ENCODE measurements at places on chromosomes 3 and 15. TPM values are rescaled to one million over a fixed set of nuclear protein-coding genes. Genes with fewer than 3 reads are reported as not detected.

Gene CCRL2
- 0.12 TPM for total RNA-seq

Gene RAD51
- 1.1 TPM for total RNA-seq

Gene LSAMP
- 0.12 TPM for total RNA-seq

Gene TMEM212
- total RNA-seq: not detected

Gene CNTN6
- 1.3 TPM for total RNA-seq

Gene IMPG2
- total RNA-seq: 0.73 TPM

Gene GOLGA8G
- total RNA-seq: under 0.01 TPM

Gene PRICKLE2
- total RNA-seq: 62.7 TPM

Gene PARP14
- total RNA-seq: 74.3 TPM

Gene PLOD2
- 169 TPM for total RNA-seq

Gene PCOLCE2
- 1.3 TPM for total RNA-seq

Gene DNAJC17
- total RNA-seq: 12.0 TPM

Gene CCNB2
- total RNA-seq: 6.2 TPM

Gene ACKR2
- not detected for total RNA-seq

Gene CNTN4
- 0.73 TPM for total RNA-seq

Gene RLBP1
- total RNA-seq: not detected

Gene LRRC34
- total RNA-seq: 3.4 TPM

Gene TM4SF18
- 0.32 TPM for total RNA-seq

Gene FGF12
- 2.3 TPM for total RNA-seq

Gene DNASE1L3
- not detected for total RNA-seq

Gene CTSH
- total RNA-seq: 3.6 TPM

Gene AMT
- 1.9 TPM for total RNA-seq

Gene TFDP2
- total RNA-seq: 37.4 TPM

Gene MOBP
- total RNA-seq: not detected

Gene ZNF774
- total RNA-seq: 0.85 TPM

Gene SIDT1
- total RNA-seq: not detected

Gene FBXO22
- total RNA-seq: 21.9 TPM

Gene STRA6
- 1.1 TPM for total RNA-seq

Gene DUOXA2
- not detected for total RNA-seq

Gene SLC22A14
- total RNA-seq: 0.49 TPM

Gene SKOR1
- 0.49 TPM for total RNA-seq

Gene HHATL
- total RNA-seq: not detected

Gene CLDN1
- 0.85 TPM for total RNA-seq

Gene CPNE4
- not detected for total RNA-seq

Gene MAGEF1
- 22.6 TPM for total RNA-seq

Gene LRRC31
- not detected for total RNA-seq

Gene SPATA12
- not detected for total RNA-seq

Gene SOX14
- total RNA-seq: not detected

Gene RTP3
- not detected for total RNA-seq

Gene KIF23
- 10.5 TPM for total RNA-seq

Gene TMEM44
- total RNA-seq: 17.7 TPM

Gene CAV3
- total RNA-seq: 0.12 TPM

Gene IQCF5
- not detected for total RNA-seq

Gene MFSD1
- 87.1 TPM for total RNA-seq

Gene GOLGA8T
- not detected for total RNA-seq

Gene TMC3
- not detected for total RNA-seq

Gene FES
- total RNA-seq: 11.7 TPM

Gene GOLGA8R
- total RNA-seq: 1.8 TPM

Gene CCR9
- total RNA-seq: not detected

Gene SCN5A
- 0.24 TPM for total RNA-seq

Gene SLC12A1
- not detected for total RNA-seq

Gene C3orf33
- 2.4 TPM for total RNA-seq

Measured in hair follicle dermal papilla cell (primary cell).